ENCODE measurements at places on chromosomes 2 and 18.

DNA sequence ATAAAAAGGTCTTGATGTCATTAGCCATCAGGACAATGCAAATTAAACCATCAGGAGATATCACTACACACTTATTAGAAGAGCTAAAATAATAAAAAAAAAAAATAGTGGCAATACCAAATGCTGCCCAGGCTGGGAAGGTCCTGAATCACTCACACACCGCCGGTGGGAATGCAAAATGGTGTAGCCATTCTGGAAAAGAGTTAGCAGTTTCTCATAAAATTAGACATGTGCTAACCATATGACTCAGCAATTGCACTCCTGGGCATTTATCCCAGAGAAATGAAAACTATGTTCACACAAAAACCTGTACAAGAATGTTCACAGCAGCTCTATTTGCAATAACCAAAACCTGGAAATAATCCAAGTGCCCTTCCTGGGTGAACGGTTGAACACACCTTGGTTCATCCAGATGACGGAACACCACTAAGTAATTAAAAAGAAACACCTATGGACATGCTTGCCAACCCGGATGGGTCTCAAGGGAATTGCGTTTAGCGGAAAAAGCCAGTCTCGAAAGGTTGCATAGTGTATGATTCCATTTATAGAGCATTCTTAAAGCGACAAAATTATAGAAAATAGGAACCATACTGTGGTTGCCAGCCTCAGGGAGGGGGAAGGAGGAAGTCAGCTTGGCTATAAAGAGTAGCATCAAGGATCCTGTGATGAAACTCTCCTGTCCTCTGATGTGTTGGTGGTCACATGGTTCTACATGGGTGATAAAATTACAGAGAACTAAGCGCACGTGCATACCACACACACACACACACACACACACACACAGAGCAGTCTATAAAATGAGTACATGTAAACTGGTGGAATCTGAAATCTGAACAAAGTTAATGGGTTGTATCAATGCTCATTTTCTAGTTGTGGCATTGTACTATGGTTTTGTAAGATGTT is 4.6 kb downstream of the MBP start:
- no peak for DNase-seq

- no peak for DNase-seq
Measured at GRCh38 chr2:40395169-40396073, 56.5 kb downstream of the SLC8A1 start.

- no peak for DNase-seq
Measured at GRCh38 chr2:59540864-59541263, 1012.6 kb downstream of the BCL11A start.

DNA sequence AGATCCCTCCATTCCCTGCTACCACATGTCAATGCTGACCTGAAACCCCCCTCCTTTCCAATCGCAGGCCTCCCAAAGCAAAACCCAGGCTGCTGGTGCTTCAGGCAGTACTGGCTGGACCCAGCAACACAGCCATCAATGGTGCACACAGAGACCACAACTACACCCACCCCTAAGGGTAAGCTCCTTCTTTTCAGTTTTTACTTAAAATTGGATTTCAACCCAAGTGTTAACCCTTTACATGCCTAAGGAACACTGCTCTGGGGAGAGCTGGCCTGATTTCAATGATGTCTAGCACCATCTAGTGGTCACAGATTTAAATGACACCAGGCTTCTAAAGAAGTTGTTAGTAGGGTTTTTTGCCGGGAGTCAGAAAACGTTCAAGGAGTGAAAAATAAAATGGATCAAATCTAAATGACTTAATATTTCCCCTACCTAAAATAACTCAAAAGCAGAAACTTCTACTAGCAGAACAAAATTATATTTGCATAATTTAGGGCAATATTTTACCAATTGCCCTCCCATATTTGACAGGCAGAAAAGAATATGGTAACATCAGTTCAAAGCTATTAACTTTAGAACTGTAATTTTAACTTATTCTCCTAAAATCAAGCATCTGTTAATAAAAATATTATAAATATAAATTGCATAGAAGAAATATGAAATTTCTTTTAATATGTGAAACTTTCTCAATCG is 24.6 kb downstream of the FECH start:
- DNase-seq: peak; percentile 81

DNA sequence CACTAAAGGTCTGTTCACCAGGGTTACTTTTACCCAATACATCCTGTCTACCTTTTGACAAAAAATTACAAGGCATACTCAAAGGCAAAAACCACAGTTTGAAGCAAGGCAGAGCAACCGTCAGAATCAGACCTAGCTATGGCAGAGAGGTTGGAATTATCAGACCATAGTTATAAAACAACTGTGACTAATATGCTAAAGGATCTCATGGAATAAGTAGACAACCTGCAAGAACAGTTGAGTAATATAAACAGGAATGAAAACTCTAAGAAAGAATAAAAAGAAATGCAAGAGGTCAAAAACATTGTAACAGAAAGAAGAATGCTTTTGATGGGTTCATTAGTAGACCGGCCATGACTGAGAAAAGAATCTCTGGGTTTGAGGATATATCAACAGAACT is 318.8 kb upstream of the KCNH7 start:
- no peak for DNase-seq

- DNase-seq: no peak
Measured at GRCh38 chr2:7952046-7952745, 729.7 kb upstream of the ID2 start.

DNA sequence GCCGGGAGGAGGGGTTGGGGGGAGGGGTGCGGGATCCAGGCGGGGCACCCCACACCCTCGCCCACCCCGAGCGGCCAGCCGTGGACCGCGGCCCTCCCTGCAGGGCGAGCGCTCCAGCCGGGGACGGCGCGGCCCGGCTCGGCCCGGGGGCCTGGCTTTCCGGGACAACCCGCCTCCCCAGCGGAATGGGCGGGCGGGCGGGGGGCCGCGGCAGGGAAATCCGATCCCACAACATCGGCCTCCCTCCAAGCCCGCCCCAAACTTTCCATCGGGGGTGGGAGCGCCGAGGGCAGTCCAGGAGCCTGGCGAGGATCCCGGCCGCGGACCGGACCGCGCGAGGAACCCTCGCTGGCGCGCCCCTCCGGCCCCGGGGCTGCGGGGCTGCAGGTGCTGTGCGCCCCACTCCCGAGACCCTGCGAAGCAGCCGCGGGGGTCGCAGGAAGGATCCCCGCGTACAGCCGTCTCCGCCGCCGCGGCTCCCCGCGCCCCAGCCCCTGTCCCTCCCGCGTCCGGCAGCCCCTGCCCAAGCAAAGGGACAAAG is 529 bp downstream of the SEMA4C start:
- no peak for DNase-seq

- no peak for DNase-seq
Measured at GRCh38 chr18:26813043-26813442, 52.5 kb downstream of the AQP4 start.

- DNase-seq: no peak
Measured at GRCh38 chr18:28973324-28973723, 796.4 kb upstream of the CDH2 start.

DNA sequence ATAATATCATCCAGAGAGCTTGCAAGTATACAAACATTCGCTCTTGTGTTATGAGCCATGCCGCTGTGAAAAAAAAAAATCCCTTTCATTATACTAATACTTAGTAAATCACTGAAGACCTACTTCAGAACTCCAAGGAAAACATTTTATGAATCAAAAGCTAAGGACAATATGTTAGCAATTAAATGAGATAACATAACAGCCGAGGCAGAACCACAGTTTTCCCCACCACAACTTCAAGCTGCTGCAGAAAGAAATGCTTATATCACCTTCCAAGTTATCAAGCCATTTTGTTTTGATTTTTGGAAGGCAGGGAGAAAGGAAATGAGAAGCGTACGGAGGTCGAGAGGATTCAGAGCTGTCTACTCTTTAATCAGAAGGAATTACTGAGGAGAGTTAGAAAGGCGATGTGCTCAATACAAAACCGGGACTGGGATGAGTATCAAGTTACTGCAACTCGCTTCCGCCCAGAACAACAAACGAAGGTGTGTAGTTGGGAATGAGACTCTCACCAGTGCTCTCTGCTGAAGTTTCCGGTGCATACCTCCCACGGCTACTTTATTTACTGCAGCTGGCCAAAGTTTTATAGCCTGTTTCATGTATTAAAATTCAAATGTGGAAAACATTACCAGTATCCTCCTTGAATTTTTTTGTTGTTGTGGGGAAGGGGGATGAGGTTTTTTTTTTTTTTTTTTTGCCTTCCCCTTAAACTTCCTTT is 292.2 kb upstream of the CCDC68 start:
- no peak for DNase-seq

GRCh38 chr2:229048134-229048533 is 223.0 kb downstream of the PID1 start:
- DNase-seq: no peak

- peak; percentile 61 for DNase-seq
Measured at GRCh38 chr18:36688020-36688965, 140.5 kb downstream of the TPGS2 start.

- DNase-seq: no peak
Measured at GRCh38 chr2:163604941-163605555, 130.8 kb downstream of the FIGN start.

DNA sequence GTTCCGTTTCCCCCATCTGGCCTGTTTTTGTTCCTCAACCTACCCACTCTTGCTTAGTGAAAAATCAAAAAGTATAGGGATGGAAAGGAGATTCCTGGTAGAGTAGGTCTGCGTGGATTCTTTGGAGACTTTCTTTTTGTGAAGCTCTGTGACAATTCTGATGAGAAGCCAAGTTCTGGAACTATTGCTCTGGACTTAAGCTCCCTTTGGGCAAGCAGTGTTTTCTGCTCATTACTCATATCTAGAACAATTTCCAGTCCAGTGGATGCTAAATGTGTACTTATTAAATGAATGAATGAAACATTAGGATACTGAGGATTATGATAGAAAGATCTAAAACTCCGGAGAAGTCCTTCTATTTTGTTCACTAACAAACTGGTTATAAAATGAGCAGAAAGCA is 76.5 kb downstream of the SOCS6 start:
- no peak for DNase-seq

GRCh38 chr2:152620208-152620607 is 97.1 kb downstream of the PRPF40A start:
- DNase-seq: no peak

All from retina (tissue), 1 donor.